ENCODE measurements at places on chromosomes 2 and 18.
A peak's percentile ranks its signal among the peaks of the same experiment; 100 is the strongest.

DNA sequence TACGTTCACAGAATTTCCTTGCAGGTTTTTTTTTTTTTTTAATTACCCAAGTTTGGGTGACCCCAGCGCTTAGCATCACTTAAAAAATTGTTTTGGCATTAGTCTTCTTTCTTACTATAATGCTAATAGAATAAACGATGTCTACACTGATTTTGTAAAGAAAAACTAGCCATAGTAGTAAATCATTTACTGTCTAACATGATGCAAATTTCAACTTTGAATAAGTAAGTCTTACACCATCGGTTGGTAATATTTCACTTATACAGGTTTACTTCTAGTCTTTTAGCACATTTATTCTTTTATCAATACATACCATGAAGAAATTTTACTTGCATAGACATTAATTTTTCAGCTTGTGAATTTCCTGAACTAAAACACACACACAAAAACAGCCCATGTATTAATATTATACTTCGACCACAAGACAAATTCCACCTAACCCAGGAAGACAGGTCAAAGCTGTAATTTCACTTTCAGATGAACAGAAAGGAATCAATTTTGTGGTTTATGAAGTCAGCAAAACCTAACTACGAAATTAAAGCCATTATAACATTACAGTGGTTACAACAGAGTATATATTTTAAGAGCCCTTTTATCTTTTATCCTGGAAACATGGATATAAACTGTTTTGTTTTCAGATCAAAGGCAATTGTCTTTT, 1.9 kb downstream of the YES1 start:
- DNase-seq, result peak; percentile 51

DNA sequence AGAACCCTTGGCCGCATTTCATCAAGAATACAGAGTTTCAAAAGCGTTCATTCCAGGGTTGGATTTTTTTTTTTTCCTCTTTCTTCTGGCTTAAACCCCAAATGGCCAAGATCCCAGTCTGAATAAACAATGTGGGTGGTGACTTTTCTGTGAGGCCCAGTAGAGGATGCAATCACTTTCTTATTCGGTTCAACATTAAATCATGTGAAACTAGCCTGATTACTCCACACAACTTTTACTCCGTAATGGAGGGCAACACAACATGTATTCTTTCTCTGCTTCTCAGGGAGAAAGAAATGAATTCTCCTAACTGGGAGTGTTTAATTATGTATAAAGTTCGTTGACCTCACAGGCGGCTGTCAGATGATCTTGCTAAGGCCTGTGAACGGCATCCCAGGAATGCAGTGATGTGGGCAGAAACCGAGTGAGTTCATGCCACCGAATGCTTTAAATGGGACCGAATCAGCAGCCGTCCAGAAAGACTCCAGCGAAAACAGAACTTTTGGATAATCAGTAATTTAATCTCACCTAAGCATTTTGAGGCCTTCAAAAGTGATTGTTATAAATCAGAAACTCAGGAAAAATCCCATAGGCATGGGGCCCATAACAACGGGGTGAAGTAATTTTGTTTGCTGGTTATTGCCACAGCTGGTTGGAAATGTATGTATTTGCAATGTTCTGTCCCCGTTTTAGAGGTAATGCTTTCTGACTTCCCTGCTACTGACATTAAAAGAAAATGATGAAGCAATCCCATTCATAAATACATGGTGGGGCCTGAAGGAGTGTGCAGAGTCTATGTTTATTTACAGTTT, 81.5 kb downstream of the BCL2 start:
- no peak for DNase-seq

GRCh38 chr2:108454440-108454839, 5.4 kb downstream of the GCC2 start:
- DNase-seq, result no peak

DNA sequence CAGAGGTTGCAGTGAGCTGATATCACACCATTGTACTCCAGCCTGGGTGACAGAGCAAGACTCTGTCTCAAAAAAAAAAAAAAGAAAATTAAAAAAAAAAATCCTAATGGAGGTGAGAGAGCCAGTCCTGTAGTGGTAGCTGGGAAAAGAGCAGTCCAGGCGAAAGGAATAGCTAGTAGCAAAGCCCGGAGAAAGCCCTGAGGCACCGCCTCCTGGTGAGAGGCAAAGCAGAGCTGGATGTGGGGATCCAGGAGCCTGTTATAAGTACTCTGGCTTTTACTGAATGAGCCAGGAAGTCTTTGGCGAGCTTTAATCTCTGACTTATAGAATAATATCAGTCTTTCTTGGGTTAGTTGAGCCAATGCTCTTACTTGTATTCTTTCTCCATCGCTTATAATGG, 6.6 kb upstream of the KLHL23 start:
- DNase-seq, result no peak

- DNase-seq, result no peak
These were observed 38.9 kb downstream of the DHX57 start for GRCh38 chr2:38836791-38837190.

- no peak for DNase-seq
These were observed 81.4 kb downstream of the SNTG2 start for GRCh38 chr2:1032030-1032429.

DNA sequence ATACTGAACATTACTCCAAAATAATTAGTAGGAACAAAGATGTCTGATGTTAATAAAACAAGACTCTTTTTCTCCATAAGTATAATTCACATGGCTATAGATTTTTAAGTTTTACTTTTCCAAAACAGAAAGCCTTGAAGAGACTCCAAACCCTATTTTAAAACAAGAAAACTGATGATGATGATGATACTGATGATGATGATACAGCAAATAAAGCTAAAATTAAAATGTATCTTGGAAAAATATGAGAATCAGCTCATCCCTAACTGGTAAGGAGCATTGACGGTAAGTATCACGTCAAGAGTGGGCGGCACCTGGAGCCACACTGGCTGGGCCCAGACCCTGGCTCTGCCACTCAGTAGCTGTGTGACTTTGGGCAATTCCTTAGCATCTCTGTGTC, 39.6 kb downstream of the ID2 start:
- DNase-seq, result no peak

DNA sequence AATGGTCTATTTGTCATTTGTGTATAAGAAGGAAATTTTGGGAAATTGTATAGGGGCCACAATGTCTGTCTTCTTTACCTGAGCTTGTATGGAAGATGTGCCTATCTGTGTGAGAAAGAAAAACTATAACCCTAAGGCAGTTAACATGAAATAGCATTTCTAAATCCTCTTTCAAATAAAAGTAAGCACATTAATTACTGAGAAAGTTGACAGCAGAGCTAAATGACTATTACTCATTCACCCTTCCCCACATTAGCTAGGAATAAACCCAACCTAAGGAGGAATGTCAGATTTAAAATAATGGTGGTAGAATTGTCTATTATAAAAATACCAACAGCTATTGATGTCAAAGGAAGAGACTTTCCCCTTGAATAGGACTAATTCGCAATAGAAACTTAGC, 56.2 kb downstream of the SLC38A11 start:
- no peak for DNase-seq

DNA sequence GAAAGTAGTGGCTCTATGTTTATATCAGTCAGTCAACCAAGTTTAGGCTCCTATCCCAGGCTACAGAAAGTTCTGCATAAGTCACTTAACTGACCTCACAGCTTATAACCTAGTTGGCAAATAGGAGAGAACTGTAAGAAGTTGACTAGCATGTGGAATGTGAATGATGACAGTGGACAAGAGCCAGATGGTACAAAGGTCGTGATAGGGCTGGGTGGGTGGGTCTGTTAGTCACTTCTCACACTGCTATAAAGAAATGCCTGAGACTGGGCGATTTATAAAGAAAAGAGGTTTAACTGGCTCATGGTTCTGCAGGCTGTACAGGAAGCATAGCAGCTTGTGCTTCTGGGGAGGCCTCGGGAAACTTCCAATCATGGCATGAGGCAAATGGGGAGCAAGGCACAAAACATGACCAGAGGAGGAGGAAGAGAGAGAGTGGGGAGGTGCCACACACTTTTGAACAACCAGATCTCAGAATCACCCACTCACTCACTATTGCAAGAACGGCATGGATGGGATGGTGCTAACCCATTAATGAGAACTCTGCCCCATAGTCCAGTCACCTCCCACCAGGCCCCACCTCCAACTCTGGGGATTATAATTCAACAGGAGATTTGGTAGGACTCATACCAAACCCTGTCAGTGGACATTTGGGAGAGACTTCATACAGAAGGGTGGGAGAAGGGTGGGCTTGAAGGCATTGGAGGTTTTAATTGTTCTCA, 68.8 kb downstream of the LTBP1 start:
- DNase-seq, result no peak

GRCh38 chr2:169362118-169362893, at the start of gene LRP2:
TSS of gene LRP2 (minus strand) at chr2:169362534. CDS start at chr2:169362399, 135 bp downstream.
- peak; percentile 32 for DNase-seq

- DNase-seq, result no peak
These were observed 53.5 kb upstream of the ASAP2 start for GRCh38 chr2:9152975-9153642.

GRCh38 chr2:46016091-46016490, 281.1 kb upstream of the EPAS1 start:
- no peak for DNase-seq

DNA sequence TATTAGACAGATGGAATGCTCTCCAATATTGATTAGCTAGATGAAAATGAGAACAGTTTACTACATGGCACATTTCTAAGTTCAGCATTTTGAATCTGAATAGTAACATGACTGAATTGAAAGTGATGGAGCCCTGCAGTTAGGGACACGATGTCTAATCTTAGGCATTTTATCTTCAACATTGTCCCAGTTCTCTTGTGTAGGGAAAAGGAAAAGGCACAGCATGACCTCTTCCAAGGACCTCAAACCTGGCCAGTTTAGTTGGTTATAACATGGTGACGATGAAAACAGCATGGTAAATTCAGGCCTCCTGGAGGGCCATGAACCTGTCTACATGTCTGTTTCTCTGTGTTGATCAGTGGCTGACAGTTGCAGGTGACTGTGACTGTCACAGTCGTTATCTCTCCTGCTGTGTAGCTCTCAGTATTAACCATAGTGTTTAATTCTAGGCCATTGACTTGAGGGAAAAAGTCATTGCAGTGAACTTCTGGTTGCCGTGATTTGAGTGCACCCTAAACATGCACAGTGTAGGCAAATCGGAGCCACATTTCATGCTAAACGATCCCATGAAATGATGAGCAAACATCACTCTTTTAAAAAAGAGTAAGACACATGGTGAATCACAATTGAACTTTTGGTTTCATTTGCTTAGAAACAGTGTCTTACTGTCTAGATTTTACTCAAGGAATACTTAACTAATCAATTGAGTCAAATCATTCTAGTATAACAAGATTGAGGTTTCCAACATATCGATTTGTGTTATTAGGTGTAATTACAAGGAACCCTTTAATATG, 129.7 kb downstream of the PHLPP1 start:
- no peak for DNase-seq

DNA sequence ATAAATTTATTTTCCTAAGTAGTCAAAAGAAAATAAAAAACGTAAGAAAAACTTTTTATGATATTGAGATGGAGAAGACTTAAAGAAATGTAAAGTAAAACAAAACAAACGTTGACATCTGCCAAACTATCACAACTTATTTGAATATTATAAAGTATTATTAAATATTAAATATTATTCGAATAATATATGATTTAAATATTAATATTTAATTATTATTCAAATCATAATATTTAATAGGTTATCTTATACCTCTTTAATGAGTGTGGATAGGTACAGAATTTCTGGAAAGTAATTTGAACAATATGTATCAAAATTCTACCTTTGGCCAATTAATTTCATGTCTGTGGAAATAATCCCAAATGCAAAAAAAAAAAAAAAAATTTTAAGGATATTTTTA, 278.7 kb downstream of the RAD51AP2 start:
- no peak for DNase-seq

- no peak for DNase-seq
These were observed 175.6 kb downstream of the ALPK2 start for GRCh38 chr18:58453167-58453808.

DNA sequence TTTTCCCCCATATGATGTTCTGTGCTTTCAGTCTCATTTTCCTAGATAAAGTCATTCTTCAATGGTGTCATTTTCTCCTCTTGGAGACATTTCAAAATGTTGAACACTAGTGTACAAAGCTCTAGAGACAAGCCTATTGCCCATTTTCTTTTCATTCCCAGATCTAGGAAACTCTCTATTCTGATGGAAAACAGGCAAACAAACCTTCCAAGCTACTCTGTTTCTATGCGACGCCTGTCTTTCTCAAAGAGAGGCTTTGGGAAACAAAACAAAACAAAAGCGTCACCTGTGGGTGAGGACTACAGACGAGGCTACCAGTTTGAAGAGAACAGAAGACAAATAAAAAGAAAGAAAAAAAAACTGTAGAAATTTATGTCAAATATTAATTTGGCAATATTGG, 311.0 kb downstream of the CBLN2 start:
- no peak for DNase-seq

- DNase-seq, result no peak
These were observed 41.6 kb upstream of the POU3F3 start for GRCh38 chr2:104812286-104812685.

DNA sequence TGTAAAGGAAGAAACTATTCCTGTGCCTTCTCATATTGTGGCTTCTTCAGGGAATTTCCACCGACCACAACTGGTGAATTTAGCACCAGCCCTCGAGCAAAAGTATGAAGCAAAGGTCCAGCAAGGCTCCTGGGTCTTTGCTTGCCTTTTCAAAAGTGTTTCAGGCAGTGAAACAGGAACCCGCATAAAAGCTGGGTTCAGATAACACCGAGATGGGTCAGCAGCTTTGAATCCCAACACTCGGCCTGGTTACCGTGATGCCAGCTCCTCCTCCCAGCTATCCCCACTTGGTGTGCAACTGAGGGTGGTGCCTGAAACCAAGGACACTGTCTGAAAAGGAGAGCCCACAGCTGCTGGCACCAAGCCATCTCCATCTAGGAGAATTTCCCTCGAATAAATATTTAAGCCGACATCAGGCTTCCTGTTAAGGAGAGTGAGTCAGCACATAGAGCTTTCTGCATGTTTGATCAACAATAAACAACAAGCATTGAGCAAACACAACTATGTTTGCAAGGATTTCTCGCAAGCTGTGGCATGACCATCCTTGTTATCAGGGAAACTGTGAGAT, 69.5 kb downstream of the ANTXR1 start:
- DNase-seq, result no peak

DNA sequence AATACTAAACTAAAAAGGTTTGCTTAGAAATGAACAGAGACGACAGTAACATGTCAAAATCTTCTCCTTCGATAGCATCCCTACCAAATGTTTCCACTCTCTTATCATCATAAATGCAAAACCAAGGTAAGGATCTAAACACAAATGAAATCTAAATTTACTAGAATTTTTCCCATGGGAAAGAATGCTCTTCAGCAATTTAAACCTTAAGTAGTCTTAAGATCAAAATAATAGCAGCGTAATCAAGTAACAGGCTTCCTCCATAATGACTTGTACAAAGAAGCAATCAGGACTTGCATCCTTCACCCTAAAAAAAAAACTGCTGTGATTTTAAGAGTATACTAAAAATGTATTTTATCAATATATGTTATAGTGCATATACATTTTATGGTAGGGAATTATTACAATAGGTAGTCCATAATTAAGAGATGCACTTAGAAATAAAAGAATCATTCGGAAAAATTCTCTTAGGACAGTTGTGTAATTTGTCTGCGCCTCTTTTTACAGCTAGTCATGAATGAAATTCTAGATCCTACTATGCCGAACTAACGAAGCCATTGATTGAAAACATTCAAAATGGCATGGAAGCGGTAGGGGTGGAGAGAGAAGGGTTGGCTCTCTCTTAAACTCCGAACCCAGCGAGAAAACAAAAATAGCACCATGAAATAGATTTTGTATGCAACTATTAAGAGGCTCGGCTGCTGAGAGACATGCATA, 1.3 kb downstream of the PGAP1 start:
- DNase-seq, result no peak
